ENCODE measurements at places on chromosomes 3 and 15. TPM values are rescaled to one million over a fixed set of nuclear protein-coding genes. Genes with fewer than 3 reads are reported as not detected.

DNA sequence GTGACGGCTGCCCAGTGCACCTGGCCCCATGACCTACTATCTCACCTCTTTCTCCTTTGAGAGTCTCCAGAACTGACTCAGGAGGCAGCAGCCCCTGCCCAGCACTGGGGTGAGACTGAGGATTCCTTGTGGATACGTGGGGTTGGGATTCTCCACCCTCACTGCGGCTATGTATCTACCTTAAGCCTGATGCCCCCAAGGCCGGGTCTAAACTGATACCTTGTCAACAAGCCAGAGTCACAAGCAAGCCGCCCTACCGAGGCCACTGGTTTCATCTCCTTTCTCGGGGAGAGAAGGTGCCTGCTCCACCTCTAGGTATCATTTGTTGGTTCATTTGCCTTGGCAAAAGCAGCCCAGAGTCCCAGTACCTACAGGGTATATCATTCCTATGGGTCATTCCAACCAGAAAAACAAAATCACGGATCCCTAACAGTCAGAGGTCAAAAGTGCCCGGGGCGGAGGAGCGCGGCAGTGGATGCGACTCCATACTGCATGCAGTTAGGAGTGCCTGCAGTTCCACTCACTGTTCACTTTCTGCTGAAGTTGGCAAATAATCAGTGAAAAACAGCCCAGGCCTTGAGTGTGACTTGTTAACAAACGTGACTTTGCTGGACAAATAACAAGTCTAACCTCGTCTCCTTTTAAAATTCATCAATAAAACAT, 47.5 kb downstream of the ABTB1 start:
- H3K4me3 ChIP-seq, result no peak overlapping the region
- H3K27ac ChIP-seq, result no peak overlapping the region
- H3K4me1 ChIP-seq, result peaks cover 3% of the 10 kb centered on the region
- no peak for DNase-seq
- no peaks in the 10 kb centered on the region for H3K36me3 ChIP-seq

DNA sequence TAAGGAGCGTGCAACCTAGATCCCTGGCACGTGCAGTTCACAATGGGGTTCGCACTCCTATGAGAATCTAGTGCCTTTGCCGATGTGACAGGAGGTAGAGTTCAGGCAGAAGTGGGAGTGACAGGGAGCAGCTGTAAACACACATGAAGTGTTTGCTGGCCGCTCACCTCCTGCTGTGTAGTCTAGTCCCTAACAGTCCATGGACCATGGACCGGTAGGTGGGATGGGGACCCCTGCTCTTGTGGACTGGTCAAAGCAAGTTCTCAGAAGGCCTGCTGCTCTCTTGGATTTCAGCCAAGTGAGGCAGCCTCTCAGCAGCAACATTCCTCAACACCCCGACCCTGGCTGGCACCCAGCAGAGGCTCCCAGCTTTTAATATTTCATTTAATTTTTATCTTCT, 58.2 kb upstream of the SNRPA1 start:
- no peak for DNase-seq
- H3K4me3 ChIP-seq, result no peak overlapping the region
- peaks cover 8% of the 10 kb centered on the region for H3K27me3 ChIP-seq
- no peak overlapping the region for H3K27ac ChIP-seq
- peaks cover 9% of the 10 kb centered on the region for H3K4me1 ChIP-seq

DNA sequence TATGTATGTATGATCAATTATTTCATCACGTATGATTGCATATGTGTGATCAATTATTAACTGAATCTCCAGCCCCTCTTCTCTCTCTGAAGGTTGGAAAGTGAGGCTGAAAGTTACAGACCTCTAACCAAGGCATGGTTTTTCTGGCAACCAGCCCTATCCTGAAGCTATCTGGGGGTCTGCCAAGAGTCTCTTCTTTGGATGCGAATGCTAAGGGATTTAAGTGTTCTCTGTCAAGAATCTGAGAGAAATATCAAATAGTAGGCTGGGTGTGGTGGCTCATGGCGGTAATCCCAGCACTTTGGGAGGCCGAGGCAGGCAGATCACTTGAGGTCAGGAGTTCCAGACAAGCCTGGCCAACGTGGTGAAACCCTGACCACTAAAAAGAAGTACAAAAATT, 8.1 kb downstream of the NKTR start:
- H3K4me3 ChIP-seq, result no peak overlapping the region
- no peak for DNase-seq
- peaks cover 15% of the 10 kb centered on the region for H3K4me1 ChIP-seq
- H3K36me3 ChIP-seq, result peaks cover 16% of the 10 kb centered on the region

DNA sequence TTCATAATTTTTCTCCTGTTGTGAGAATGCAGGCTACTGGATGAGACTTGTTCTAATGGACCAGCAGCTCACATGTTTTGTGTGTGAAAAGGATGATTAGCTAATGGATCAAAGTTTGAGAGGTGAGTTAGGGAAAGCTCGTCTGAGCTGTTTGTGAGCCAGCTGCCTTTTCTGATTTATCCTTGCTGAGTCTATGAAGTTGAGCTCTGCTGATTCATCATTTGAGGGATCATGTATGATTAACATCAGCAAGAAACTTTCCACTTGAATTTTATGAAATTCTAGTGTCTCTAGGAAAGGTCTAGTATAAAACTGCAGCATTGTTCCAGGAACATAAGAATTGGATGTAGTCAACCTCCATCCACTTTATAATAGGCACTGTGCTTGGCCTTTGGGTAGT, 698.7 kb downstream of the NTRK3 start:
- no peak overlapping the region for H3K4me3 ChIP-seq
- peaks cover 18% of the 10 kb centered on the region for H3K4me1 ChIP-seq
- peak overlapping the region; percentile 27 for H3K27ac ChIP-seq

DNA sequence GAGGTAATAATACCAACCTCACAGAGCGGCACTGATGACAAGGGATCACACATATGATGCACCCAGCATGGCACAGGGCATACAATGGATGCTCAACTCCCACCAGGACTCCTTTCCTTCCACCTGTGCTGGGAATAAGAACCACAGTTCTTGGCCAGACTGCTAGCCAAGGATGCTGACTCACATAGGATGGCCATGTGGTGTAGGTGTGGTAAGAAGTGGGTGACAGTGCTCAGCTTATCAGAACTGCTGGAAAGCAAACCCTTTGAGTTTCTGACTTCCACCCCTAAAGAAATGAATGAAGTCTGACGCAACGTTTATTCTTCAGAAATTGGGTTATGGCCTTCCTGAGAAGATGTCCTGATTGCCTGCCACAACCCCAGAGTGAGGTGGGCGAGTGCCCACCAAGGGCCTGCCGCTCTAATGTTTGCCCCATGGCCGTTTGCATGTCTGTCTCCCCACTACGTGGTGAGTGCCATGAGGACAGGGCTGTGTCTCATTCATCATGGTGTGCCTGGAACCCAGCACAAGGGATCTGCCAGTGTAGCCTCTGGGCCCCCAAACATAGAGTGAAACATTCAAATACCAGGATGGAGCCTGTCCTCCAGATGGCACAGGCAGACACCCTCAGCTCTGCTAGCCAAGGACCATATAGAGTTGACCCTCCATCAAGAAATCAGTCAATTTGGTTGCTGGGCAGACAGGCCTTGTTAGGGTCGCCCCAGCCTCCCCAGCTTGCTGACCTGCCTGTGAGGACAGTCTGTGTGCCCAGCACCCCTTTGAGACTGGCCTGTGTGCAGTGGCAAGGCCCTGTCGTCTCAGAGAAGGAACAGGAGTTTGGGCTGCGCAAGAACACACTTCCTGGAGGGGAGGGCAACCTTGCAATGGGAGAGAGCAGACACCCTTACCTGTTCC, 57.6 kb upstream of the SLCO2A1 start:
- peaks cover under 1% of the 10 kb centered on the region for H3K4me1 ChIP-seq
- no peaks in the 10 kb centered on the region for H3K36me3 ChIP-seq
- no peak overlapping the region for H3K4me3 ChIP-seq
- no peaks in the 10 kb centered on the region for H3K27me3 ChIP-seq
- DNase-seq, result no peak

DNA sequence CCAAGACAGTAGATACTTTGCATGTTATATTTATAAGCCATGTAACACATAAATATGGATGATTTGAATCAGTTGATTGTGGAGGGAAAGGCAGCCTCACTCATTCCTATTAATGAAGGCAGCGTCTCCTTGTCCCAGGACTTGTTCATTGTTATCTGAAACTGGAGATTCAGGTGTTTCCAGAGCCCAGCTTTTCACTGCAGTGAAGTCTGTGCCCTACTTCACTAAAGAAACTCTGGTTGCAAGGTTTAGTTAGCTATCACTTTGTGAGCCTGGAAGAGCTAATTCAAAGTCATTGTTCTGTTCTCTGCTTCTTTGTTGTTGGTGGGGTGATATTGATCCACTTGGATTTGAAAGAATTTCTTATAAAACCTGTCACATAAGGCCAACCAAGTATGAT, 9.8 kb downstream of the NR2C2 start:
- no peak for DNase-seq
- H3K27ac ChIP-seq, result peak overlapping the region; percentile 1
- no peaks in the 10 kb centered on the region for H3K27me3 ChIP-seq
- peaks cover 3% of the 10 kb centered on the region for H3K36me3 ChIP-seq
- H3K4me1 ChIP-seq, result peaks cover 20% of the 10 kb centered on the region
- H3K4me3 ChIP-seq, result no peak overlapping the region

DNA sequence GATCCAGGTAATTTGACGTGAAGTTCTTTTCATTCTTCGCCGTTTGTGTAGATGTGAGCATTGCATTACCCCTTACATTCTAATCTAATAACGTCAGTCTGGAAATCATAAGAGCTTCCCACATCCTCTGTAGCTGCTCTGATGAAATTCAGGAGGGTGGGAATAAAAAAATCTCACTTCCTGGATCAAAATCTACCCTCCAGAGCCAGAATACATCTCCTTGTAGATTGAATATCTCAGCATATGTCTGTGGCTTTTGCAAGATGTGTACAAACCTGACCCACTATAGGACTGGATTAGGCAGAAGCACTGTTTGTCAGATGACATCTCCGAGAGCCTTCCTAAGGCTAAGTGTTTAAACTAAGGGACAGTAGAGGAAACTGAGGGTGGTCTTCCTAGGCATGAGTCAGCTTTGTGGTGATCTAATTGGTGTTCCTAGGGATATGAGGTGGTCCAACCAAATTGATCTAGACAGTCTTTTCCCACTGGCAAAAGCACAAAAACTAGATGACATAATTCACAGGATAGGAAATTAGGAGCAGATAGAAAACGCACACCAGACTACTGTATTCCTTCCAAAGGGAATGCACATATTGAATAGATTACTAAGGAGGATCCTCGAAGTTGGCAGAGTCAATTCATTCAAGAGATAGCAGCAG, 216.3 kb upstream of the LRTM1 start:
- DNase-seq, result no peak
- no peak overlapping the region for H3K27ac ChIP-seq
- no peaks in the 10 kb centered on the region for H3K36me3 ChIP-seq
- peaks cover 10% of the 10 kb centered on the region for H3K27me3 ChIP-seq
- no peaks in the 10 kb centered on the region for H3K4me1 ChIP-seq
- H3K4me3 ChIP-seq, result no peak overlapping the region

- no peak overlapping the region for H3K4me3 ChIP-seq
- peaks cover 18% of the 10 kb centered on the region for H3K27me3 ChIP-seq
- H3K4me1 ChIP-seq, result peaks cover 15% of the 10 kb centered on the region
- no peak for DNase-seq
- no peaks in the 10 kb centered on the region for H3K36me3 ChIP-seq
- H3K27ac ChIP-seq, result no peak overlapping the region
Observed at GRCh38 chr3:188122571-188123169, 31.3 kb upstream of the LPP start.

DNA sequence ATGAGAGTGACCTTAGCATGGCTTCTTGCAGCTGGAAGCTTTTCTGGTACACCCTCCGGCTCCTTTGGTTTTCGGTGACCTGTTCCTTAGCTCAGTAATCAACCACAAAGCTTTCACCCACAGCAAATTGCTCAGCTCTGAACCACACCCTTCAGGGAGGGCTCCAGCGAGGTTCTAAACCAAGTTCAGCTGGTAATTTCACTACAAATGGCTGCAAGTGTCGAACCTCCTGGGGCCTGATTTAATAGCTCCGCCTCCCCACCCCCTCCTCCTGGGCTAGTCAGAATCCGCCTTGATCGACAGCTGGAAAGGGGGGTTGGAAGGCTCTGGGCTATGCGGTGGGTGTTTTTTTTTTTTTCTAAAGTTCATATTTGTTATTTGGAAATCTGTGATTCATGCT, 150.9 kb upstream of the MCTP2 start:
- H3K4me1 ChIP-seq, result peaks cover 6% of the 10 kb centered on the region
- no peak overlapping the region for H3K4me3 ChIP-seq
- no peak for DNase-seq
- H3K36me3 ChIP-seq, result no peaks in the 10 kb centered on the region

- H3K4me1 ChIP-seq, result peaks cover 14% of the 10 kb centered on the region
- DNase-seq, result no peak
- H3K4me3 ChIP-seq, result no peak overlapping the region
- H3K27ac ChIP-seq, result no peak overlapping the region
- H3K36me3 ChIP-seq, result no peaks in the 10 kb centered on the region
Observed at GRCh38 chr3:182465301-182466185, 327.8 kb upstream of the ATP11B start.

- H3K36me3 ChIP-seq, result peaks cover 15% of the 10 kb centered on the region
- DNase-seq, result no peak
- no peak overlapping the region for H3K4me3 ChIP-seq
- H3K27ac ChIP-seq, result no peak overlapping the region
- peaks cover 10% of the 10 kb centered on the region for H3K4me1 ChIP-seq
- no peaks in the 10 kb centered on the region for H3K27me3 ChIP-seq
Observed at GRCh38 chr3:42106646-42107045, 15.5 kb downstream of the TRAK1 start.

- H3K4me1 ChIP-seq, result peaks cover 28% of the 10 kb centered on the region
- H3K27ac ChIP-seq, result no peak overlapping the region
- no peak overlapping the region for H3K4me3 ChIP-seq
- no peaks in the 10 kb centered on the region for H3K27me3 ChIP-seq
Observed at GRCh38 chr3:32078085-32078634, 28.3 kb upstream of the GPD1L start.

DNA sequence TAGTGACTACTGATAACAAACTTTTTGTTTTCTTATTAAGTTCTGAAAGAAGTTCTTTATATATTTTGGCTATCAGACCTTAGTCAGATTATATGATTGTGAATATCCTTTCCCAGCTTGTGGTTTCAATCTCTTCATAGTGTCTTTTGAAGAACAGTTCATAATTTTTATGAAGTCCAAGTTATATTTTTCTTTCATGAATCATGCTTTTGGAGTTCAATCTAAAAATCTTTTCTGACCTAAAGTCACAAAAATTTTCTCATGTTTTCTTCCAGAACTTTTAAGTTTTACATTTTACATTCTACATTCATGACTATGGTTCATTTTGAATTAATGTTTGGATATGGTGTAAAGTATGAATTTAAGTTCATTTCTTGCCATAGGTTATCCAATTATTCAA, 34.2 kb upstream of the OCA2 start:
- no peak for DNase-seq
- H3K36me3 ChIP-seq, result peaks cover 16% of the 10 kb centered on the region
- no peak overlapping the region for H3K27ac ChIP-seq
- H3K4me3 ChIP-seq, result no peak overlapping the region

Gene TRH
- total RNA-seq, result 0.36 TPM

Gene DUOXA2
- not detected for total RNA-seq

Gene HHATL
- total RNA-seq, result not detected

Gene INSYN1
- total RNA-seq, result 4.5 TPM

Gene NEK10
- 3.3 TPM for total RNA-seq

Gene NT5DC2
- total RNA-seq, result 271 TPM

Gene MED12L
- total RNA-seq, result 10.8 TPM

Gene DNAJA4
- total RNA-seq, result 4.6 TPM

Gene RETNLB
- not detected for total RNA-seq

Gene TLR9
- not detected for total RNA-seq

All from progenitor cell of endocrine pancreas (in vitro differentiated cells).